Stimulated activated CD8-positive, alpha-beta memory T cell treated with anti-CD3 and anti-CD28 coated beads, Interleukin-7, amount 100 ng/mL, for 1 hour (primary cell): ENCODE measurements at places on chromosomes 16 and 17.

DNA sequence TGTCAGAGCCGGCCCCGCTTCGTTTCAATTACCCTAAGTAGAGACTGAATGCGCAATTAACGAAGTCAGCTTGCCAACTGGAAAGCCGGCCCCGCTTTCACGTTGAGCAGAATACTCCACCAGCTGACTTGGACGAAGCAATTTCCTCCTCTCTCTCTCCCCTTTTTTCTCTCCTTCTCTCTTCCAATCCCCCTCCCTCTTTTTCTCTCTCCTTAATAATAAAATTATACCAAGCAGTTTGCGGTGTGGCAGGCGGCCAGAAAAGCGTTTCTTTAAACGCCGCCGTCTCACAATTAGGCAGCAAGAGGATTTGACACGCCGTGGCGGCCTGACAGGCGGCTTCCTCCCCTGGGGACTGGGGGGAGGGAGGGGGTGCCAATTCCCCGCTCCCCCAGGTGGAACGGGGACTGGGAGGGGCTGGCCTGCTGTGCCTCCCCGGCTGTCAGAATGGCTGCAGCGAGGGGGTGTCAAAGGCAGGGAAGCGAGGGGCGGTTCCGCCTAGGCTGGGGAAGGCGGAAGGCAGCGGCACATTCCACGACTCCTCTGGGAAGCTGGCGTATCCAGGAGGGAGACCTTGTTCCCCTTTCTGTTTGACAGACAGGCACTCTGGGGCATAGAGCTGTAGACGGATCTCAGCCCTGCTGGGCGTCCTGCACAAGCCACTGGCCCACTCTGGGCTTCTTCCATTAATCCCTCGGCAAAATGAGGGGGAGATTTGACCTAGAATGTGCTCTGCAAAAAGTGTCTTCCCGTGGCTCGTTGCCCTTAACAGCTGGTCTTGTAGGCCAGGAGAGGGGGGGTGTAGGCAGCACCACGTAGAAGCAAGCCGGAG, 52.7 kb downstream of the SREBF1 start:
- DNase-seq = no peak

- no peak for DNase-seq
Observed at GRCh38 chr16:47626246-47626645, 165.1 kb downstream of the PHKB start.

- DNase-seq = no peak
Observed at GRCh38 chr17:40139566-40140058, 725 bp upstream of the CASC3 start.

DNA sequence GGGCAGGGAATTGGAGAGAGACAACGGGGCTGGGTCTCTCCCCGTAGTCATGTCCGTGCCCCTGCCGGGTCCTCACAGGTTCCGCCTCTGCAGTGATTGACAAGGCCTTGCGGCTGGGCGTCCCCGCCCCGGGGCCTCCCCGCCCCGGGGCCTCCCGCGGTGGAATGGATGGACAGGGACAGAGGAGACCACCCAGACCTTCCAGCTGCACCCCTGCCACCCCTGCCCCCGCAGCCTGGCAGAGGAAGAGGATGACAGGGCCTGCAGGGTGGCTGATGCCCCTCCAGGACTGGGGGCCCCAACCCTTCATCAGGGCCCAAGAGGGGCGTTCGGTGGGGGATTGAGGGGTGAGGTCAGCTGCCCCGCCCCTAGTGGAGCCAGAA, 216.4 kb upstream of the CIBAR2 start:
- no peak for DNase-seq

- no peak for DNase-seq
Observed at GRCh38 chr16:4679850-4680636, 13.3 kb upstream of the NUDT16L1 start.

DNA sequence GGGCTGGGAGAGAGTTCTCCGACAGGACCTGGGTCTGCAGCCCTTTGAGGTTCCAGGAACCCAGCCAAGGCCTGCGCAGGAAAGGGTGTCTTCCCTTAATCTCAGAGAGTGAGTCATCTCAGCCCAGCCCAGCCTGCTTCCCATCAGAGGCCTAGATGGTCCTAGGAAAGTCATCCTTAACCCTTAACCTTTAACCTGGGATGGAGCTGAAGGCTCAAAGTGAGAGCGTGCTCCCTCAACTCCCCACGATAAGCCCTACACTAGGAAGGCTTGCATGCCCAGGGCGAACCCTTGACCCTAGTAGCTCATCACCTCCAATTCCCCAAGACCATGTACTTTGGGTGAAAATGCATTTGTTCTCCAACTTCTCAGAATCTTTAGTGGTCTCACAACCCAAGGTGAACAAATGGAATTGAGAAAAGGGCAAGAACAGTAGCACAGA, 4.8 kb upstream of the ATXN7L3 start:
- no peak for DNase-seq

DNA sequence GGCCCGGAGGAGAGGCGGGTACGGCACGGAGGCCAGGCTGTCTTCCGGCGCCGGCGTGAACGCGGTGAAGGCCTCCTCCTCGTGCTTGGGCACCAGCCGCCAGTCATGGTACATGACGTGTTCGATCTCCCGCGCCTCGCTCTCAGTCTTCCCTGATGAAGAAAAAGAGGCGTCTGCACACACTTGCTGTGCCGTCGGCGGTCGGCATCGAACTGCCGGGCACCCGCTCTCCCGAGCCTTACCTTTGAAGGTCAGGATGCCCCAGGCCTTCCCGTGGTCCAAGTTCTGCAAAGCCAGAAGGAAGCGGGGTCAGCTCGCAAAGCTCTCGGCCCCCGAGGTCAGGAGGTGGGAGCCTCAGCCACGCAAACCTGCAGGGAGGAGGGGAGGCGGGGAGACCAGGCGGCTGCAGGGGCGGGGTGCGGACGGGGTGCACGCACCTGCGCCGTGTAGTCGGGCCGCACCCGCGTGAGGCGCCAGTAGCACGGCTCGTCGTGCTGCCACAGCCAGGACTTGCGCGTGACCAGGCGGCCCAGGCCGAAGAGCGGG, at the start of gene EME2:
Gene EME2, plus strand, starts transcription at position 449 of the 546 bp plus-strand sequence. CDS start 418 bp downstream, outside the sequence.
- no peak for DNase-seq
